ENCODE measurements at places on chromosomes 6 and 20.

DNA sequence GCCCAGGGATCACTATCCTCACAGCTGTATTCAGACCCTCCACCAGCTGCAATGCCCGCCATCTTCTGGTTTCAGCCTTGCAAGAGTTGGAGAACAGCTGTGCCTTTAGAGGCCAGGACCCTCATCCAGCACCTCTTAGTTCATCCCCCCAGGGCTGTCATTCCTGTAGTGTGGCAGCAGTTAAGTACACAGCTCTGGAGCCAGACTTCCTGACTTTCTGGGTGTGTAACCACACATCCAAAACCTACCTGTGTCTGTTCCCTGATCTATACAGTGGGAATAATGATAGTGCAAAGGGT lies 452 bp upstream of the TREM2 start:
- DNase-seq = no peak

GRCh38 chr6:88997327-88997726 lies 33.9 kb upstream of the RNGTT start:
- DNase-seq = no peak

- DNase-seq = no peak
These were observed 1.3 kb downstream of the DUSP15 start for GRCh38 chr20:31868853-31869672.

- DNase-seq = no peak
These were observed 4.2 kb downstream of the CLIC5 start for GRCh38 chr6:46011188-46012085.

GRCh38 chr6:102407886-102408741 lies 1014.6 kb downstream of the GRIK2 start:
- DNase-seq = no peak

DNA sequence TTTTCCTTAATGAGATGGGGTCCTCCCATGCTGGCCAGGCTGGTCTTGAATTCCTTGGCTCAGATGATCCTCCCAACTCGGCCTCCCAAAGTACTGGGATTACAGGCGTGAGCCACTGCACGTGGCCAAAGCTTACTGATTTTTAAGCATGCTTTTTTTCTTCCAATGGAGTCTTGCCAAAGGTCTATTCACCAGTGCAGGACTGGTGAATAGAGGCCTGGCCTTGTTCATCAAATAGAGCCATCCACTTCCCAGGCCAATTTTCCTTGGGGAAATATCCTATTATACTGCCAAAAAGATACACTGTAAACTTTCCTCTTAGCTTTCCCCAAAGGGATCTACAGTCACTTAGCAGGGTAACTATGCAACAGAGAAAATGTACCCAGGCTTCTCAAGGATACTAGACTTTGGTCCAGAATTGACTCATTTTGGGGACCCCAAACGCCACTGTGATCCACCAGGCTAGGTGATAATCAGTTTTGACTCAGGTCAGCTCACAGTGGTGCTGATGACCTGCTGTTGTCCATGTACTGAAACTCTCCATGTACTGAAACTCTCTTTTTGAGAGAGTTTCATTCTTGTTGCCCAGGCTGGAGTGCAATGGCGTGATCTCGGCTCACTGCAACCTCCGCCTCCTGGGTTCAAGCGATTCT lies 91.8 kb downstream of the REPS1 start:
- DNase-seq = no peak

DNA sequence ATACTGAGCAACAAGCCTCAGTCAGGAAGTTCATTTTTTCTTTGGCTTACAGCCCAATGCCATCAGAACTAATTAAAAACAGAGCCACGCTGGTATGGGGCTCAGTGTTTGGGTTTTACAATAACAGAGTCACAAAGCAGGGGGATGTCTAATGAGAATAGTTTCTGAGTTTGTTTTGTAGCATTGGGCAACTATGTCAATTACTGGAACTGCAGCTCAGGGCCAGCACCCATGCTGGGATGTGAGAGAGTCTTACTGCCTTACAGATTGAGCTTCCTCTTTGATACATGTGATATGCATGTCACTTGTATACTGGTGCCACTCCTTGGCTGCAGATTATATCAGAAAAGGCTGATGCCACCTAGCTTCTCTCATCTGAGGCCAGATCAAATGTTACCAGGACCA lies 117.6 kb downstream of the TFAP2B start:
- no peak for DNase-seq

GRCh38 chr6:113403966-113404595 lies 453.1 kb upstream of the MARCKS start:
- DNase-seq = no peak

- no peak for DNase-seq
These were observed 126.2 kb downstream of the RNF144B start for GRCh38 chr6:18513253-18513798.

DNA sequence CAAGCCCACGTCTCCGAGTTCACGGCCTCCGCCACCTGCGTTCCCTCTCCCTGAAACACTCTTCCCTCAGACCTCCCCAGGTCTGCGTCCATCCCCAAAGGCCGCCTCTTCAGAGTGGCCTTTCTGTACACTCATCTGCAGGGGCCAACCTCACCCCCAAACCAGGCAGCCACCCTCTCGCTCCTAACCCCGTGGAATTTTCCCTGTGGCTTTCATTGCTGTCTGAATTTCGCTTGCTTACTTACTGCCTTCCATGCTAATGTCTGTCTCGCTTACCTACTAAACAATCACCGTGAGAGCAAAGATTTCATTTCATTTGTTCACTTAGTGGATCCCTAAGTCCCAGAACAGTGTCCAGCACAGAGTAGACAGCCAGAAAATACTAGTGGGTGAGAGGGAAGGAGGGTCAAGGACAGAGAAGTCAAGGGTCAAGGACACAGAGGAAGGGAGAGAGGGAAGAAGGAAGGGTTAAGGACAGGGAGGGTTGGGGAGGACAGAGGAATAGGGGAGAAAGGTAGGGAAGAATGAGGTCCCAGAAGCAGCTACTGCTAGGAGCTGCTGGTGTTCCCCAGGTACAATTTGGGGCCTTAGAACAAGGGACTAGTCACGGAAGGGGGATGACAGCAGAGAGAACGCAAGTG lies 114.7 kb downstream of the NFATC2 start:
- DNase-seq = no peak

GRCh38 chr20:3759316-3759823 lies 8.2 kb downstream of the ADISSP start:
- DNase-seq = no peak

DNA sequence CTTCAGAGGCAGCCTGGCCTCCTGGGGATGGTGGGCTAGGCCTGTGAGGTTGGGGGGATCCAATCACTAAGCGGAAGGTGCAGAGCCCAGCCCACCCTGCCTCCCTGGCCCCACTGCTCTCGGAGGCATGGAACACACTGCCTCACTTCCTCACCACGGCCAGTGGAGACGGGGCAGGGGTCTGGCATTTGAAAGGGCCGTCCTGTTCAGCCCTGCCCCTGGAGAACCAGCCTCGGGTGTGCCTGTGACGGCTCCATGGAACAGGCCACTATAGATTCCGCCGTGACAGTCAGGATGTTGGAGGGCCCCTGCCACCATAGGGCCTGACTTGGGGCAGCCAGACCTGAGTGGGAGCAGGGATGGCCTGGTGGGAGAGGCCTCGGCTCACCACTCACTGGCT lies 110.2 kb downstream of the DACT2 start:
- no peak for DNase-seq

- no peak for DNase-seq
These were observed 115.0 kb downstream of the IRF4 start for GRCh38 chr6:506508-506907.

- no peak for DNase-seq
These were observed 21.7 kb downstream of the ELOVL5 start for GRCh38 chr6:53327017-53327395.

GRCh38 chr6:106613590-106613989 lies 15.7 kb downstream of the RTN4IP1 start:
- no peak for DNase-seq

- no peak for DNase-seq
These were observed 29.8 kb downstream of the NEDD9 start for GRCh38 chr6:11202513-11203305.

DNA sequence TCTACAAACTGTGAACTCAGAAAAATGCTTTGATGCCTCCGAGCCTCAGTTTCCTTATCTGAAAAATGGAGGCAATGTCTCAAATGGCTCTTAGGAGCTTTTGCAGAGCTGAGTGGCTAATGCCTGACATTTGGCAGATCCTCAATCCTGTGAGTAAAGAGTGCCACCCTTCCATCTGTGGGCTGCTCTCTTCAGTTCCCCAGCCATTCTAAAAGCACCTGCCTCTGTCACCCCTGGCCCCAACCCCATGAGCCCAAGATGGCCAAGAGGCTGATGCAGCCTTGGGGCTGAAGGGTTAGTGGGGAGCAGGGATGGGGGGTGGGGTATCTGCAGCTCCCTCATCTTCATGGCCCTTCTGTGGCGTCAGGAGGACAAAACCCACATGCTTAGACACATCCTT lies 14.5 kb upstream of the GUCA1A start:
- no peak for DNase-seq

- DNase-seq = no peak
These were observed 7.4 kb upstream of the TJAP1 start for GRCh38 chr6:43469947-43470346.

DNA sequence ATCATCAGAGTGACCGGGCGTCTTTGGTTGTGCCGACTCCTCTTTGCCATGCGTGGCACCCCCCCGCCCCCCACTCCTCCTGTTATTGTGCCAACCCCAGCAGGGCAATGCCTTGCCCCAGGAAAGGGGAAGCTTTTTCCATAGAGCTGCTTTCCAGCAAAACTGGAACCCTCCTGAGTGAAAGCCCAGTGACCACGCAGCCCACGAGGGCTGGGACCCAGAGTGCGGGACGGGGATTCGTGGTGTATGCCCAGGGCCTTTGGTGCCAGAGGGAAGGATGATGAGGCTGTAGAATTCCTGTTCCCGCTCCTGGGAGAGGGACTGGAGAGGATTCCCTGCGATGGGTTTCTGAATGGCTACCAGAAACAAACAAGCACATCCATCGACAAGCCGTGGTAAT lies 116.8 kb upstream of the BACH2 start:
- no peak for DNase-seq

GRCh38 chr6:117548797-117549301 lies 53.5 kb downstream of the GOPC start:
- DNase-seq = no peak

DNA sequence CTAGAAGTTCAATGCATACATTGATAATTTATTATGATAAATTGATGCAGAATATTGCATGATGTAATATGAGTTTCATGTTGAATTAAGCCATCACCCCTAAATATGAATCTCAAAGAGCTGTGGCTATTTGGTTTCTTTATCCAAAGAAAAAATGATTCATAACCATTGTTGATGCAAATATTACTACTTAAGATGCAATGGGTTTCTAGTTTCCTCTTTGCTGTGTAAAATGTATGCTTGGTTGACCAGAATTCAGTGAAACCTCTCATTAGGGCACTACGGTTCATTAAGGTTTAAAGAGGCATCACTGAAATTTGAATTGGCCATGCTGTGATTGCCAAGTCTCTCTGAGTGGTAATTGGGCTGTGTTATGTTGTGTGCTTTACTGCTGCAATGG lies 492.5 kb upstream of the FLRT3 start:
- no peak for DNase-seq

DNA sequence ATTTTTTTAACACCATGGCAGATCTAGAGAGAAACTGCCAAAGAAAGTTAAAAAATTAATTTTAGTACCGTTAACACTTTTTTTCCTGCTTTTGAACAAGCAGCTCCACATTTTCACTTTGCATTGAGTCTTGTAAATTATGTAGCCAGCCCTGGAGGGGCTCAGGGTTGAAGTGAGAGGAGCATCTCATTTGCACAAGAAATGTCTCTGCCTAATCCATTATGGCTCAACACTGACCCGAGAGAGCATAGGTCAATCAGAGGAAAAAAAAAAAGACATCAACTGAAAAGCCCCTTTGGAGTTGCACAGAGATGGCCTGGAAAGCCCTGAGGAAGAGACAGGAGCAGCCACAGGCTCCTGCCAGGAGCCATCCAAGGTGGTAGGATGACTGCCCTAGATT lies 4.3 kb upstream of the SLPI start:
- no peak for DNase-seq

GRCh38 chr6:133248241-133249001 lies 7.3 kb downstream of the EYA4 start:
- DNase-seq = no peak

DNA sequence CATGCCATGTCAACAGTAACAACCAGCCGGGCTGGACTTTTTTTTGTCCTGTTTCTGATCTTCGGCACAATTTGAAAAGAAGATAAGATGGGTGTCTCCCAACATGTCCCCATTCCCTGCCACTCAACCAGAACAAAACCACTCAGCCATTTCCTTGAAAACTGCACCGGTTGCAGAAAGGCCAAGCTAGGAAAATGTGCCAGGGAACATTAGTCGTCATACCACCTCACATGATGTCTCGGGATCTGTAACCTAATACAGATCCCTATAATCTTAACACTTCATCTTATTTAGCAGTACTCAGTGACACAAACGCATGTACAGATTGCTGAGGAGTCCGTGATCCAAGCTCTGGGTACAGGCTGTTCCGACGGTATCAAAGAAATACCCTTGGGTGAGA lies 46.5 kb downstream of the ALDH8A1 start:
- no peak for DNase-seq

- DNase-seq = no peak
These were observed 164.4 kb upstream of the TAB2 start for GRCh38 chr6:149153100-149153499.

- DNase-seq = no peak
These were observed 198.6 kb downstream of the MMUT start for GRCh38 chr6:49264496-49264895.

DNA sequence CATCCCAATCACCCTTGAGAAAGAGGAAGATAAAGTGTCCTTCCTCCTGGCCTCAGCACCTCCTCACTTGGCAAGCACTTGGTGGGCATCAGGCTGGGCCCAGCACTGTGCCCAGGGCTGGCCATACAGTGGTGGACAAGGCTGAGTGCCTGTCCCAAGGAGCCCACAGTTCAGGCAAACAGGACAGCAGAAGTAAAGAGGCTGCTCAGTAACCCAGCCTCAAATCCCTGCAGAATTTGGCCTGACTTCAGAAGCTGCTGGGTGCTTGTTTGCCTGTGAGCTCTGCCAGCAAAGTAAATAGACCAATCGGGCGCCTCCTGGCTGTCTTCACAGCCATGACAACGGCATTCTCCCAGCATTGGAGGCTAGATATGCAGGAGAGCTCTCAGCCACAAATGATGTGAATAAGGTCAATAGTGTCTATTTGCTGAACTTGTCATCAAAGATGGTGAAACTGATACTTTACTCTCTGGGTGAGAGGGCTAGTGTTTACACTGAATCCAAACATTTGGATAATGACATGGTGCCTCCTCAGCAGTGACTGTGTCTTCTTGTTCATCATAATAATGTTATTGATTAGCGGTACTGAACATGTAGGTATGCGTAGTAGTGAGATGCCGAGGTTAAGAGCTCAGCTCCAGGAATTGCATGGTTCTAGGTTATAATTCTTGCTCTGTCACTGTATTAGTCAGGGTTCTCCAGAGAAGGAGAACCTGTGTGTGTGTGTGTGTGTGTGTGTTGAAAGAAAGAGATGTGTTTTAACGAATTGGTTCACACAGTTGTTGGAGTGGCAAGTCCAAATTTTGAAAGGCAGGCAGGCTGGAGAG lies 36.9 kb upstream of the FANCE start:
- DNase-seq = peak; percentile 65

- DNase-seq = no peak
These were observed 130.4 kb downstream of the OLIG3 start for GRCh38 chr6:137363805-137364138.

GRCh38 chr6:46323966-46324622 lies 153.3 kb upstream of the ENPP5 start:
- DNase-seq = no peak

Data from H54 (cell line).